ENCODE measurements at places on chromosomes 7 and 10.

GRCh38 chr10:47294057-47294456 is 5.9 kb upstream of the GDF10 start:
- H3K36me3 ChIP-seq: no peaks in the 10 kb centered on the region
- H3K4me3 ChIP-seq: no peak overlapping the region
- H3K27me3 ChIP-seq: peaks cover 4% of the 10 kb centered on the region
- no peak overlapping the region for H3K27ac ChIP-seq
- peaks cover 8% of the 10 kb centered on the region for H3K4me1 ChIP-seq

GRCh38 chr7:24227603-24228359 is 56.2 kb upstream of the NPY start:
- no peaks in the 10 kb centered on the region for H3K4me1 ChIP-seq
- no peak overlapping the region for H3K4me3 ChIP-seq
- H3K27me3 ChIP-seq: peaks cover 1% of the 10 kb centered on the region
- H3K36me3 ChIP-seq: no peaks in the 10 kb centered on the region
- H3K27ac ChIP-seq: no peak overlapping the region

DNA sequence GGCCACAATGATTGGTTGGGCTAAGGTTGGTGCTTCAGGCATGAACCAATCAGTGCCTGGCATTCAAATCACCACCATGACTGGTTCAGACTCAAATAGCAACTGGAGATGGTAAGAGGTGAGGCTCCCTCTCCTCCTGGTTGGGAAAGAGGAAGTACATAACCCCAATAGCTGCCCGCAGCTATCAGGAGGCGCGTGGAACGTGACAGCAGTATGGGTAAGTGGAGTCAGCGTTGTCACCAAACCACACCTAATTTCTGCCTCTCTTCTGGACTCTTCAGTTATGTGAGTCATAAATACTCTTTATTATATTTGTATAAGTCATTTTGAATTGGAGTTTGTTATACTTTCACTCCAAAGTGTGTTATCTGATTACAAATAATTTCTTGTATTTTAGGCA is 17.9 kb upstream of the ITGA8 start:
- H3K4me1 ChIP-seq: no peaks in the 10 kb centered on the region
- peaks cover 4% of the 10 kb centered on the region for H3K27me3 ChIP-seq
- no peak overlapping the region for H3K27ac ChIP-seq

- peaks cover 18% of the 10 kb centered on the region for H3K36me3 ChIP-seq
- no peaks in the 10 kb centered on the region for H3K27me3 ChIP-seq
- H3K4me3 ChIP-seq: no peak overlapping the region
- H3K27ac ChIP-seq: no peak overlapping the region
- peaks cover 8% of the 10 kb centered on the region for H3K4me1 ChIP-seq
Observed at GRCh38 chr7:142954680-142955268, 7.4 kb downstream of the KEL start.

DNA sequence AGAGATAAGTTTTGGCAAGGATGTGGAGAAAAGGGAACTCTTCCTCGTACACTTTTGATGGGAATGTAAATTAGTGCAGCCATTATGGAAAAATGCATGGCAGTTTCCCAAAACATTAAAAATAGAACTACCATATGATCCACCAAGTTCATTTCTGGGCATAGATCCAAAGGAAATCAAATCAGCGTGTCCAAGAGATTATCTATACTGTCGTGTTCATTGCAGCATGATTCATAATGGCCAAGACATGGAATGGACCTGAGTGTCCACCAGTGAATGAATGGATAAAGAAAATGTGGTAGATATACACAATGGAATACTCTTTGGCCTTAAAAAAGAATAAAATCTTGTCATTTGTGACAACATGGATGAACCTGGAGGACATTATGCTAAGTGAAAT is 70.3 kb upstream of the RSU1 start:
- DNase-seq: no peak
- H3K4me1 ChIP-seq: peaks cover 14% of the 10 kb centered on the region
- no peak overlapping the region for H3K27ac ChIP-seq
- no peaks in the 10 kb centered on the region for H3K36me3 ChIP-seq
- peaks cover 3% of the 10 kb centered on the region for H3K27me3 ChIP-seq
- H3K4me3 ChIP-seq: no peak overlapping the region

DNA sequence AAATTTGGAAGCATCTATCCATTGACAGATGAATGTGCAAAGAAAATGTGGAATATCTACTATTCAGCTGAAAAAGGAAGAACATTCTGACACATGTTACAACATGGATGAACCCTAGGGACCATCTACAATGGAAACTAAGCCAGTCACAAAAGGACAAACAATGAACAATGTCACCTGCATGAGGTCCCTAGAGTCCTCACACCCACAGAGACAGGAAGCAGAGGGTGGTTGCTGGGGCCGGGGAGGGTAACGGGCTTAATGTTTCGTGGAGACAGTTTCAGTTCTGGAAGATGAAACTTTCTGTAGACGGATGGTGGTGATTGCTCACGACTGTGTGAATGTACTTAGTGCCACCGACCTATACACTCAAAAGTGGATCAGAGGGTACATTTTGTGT is 282.9 kb downstream of the ADARB2 start:
- H3K4me3 ChIP-seq: no peak overlapping the region
- H3K36me3 ChIP-seq: no peaks in the 10 kb centered on the region
- peak overlapping the region; percentile 61 for H3K27ac ChIP-seq
- peaks cover 13% of the 10 kb centered on the region for H3K4me1 ChIP-seq

- peaks cover 46% of the 10 kb centered on the region for H3K36me3 ChIP-seq
- H3K27ac ChIP-seq: peak overlapping the region; percentile 61
- H3K4me3 ChIP-seq: peak overlapping the region; percentile 65
- no peak for DNase-seq
- H3K4me1 ChIP-seq: peaks cover 46% of the 10 kb centered on the region
Observed at GRCh38 chr10:119414081-119414611, 128.4 kb downstream of the RGS10 start.

DNA sequence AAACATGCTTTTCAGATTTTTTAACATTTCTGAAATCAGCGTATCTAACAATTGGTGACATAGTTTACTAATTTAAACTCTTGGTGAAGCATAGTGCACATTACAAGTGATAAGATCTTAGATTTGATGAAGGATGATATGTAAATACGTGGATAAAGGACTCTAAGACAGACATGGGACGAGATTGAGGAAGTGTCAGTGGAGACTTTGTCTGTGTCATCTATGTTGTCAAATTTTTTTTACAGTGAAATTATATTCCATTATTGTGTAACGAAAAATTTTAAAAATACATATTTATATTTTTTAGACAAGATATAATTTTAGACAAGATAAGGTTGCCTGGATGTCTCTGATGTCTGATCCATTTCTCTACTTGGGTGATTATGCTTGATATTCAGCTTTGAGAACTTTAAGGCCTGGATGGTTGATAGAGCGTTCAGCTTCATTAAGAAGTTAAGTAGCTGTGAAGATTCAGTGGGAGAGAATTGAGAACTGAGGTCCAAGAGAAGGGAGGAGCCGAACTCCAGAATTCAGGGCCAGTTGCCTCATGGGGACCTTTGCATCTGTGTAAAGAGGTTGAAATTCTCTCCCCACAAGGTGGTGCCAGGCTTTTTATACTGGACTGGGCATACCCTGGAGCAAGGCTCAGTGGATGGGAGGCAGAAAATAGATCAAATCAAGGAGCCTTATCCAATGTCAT is 62.7 kb downstream of the KAT6B start:
- no peak for DNase-seq
- no peaks in the 10 kb centered on the region for H3K27me3 ChIP-seq
- no peaks in the 10 kb centered on the region for H3K4me1 ChIP-seq
- no peak overlapping the region for H3K4me3 ChIP-seq

- no peak overlapping the region for H3K27ac ChIP-seq
- peaks cover 13% of the 10 kb centered on the region for H3K4me1 ChIP-seq
- no peaks in the 10 kb centered on the region for H3K27me3 ChIP-seq
Observed at GRCh38 chr7:80957226-80957777, 38.5 kb upstream of the SEMA3C start.

DNA sequence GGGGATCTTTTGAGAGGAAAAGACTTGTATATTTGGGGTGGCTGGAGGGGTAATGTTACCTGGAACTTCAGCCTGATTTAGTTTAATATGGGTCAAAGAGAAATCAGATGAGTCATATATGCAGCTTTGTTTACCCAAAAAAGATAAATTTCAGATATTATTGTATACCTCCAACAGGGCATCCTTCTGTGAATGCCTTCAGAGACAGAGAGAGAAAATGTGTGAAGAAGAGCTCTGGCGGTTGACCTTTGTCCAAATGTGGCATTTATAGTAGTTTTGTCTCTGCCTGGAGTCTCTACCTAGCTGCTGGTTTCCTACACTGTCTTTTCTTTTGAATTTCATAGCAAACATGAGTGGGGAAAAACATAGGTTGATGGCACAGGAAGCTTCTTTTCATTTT is 21.6 kb downstream of the LRMDA start:
- no peak overlapping the region for H3K27ac ChIP-seq
- H3K27me3 ChIP-seq: no peaks in the 10 kb centered on the region
- H3K4me3 ChIP-seq: no peak overlapping the region
- H3K4me1 ChIP-seq: peaks cover 42% of the 10 kb centered on the region
- H3K36me3 ChIP-seq: peaks cover 7% of the 10 kb centered on the region

GRCh38 chr7:129370812-129371211 is 63.4 kb upstream of the STRIP2 start:
- DNase-seq: no peak
- H3K4me1 ChIP-seq: peaks cover 25% of the 10 kb centered on the region
- H3K27ac ChIP-seq: no peak overlapping the region
- H3K36me3 ChIP-seq: no peaks in the 10 kb centered on the region

DNA sequence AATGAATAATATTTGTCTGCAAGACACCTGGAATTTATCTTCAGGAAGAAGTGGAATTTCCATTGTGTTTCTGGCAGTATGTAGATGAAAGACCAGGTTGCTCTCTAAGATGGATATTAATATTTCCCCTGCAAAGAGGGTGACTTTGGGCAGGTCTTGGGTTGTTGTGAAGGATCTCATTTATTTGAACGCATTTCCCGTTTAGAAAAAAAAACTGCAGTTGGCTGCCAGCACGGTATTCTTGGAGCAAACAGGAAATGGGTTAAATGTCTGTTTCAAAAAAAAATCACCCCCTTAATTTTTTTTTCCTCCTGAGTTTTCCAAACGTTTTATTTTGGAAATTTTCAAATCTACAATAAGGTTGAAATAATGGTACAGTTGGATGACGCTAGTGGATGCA is 11.5 kb downstream of the EIF4H start:
- peaks cover 2% of the 10 kb centered on the region for H3K27me3 ChIP-seq
- H3K4me3 ChIP-seq: no peak overlapping the region
- H3K27ac ChIP-seq: peak overlapping the region; percentile 86

GRCh38 chr10:130729876-130730275 is 581.6 kb downstream of the TCERG1L start:
- H3K27ac ChIP-seq: no peak overlapping the region
- H3K27me3 ChIP-seq: peaks cover 8% of the 10 kb centered on the region
- no peak for DNase-seq

DNA sequence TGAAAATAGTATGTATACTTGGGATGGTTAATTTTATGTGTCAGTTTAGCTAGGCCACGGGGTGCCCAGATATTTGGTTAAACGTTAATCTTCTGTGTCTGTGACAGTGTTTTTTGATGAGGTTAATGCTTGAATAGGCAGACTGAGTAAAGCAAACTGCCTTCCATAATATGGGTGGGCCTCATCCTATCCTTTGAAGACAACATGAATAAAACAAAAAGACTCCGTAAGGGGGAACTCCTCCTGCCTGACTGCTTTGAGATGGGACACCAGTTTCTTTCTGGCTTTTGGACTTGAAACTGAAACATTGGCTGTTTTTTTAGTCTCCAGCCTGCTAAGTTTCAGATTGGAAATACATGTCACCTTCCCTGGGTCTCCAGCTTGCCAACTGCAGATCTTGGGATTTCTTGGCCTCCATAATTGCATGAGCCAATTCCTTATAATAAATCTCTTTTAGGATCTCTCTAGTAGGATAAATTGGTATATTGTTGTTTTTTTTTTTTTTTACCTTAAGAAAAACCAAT is 59.9 kb upstream of the GLCCI1 start:
- peaks cover 3% of the 10 kb centered on the region for H3K27me3 ChIP-seq
- H3K36me3 ChIP-seq: no peaks in the 10 kb centered on the region
- DNase-seq: no peak
- no peak overlapping the region for H3K27ac ChIP-seq
- no peak overlapping the region for H3K4me3 ChIP-seq

DNA sequence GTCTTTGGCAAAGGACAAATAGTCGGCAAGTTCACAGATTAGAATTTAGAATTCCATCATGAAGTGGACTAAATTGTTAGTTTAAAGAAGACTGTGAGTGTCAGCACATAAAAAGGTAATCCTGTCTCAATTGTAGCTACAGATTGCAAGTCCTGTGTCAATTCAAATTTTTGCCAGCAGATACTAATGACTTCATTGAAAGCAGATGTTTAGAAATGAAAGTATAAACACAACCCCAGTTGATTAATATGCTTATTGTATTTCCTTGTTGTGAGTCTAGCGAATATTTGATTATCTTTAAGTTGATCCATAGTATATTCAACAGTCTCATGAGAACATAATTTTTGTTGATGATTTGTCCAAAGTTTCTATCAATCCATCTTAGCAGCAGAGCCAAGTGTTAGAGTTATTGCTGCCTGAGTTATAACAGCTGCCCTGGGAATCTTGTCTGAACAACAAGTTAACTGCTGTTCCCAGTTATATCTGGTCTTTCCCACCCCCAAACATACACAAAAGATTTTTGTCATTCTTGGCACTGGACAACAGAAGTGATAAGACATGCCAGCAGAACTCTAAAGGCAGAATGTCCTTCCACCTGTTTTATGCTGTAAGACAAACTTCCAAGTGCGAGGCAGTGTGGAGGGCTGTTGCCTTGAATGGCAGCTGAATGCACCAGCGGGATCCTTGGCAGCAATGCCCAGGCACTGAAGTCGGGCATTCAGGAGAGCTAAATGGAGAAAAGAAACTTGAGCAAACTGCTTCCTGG is 21.3 kb upstream of the HERPUD2 start:
- H3K4me3 ChIP-seq: no peak overlapping the region
- no peak for DNase-seq
- H3K36me3 ChIP-seq: no peaks in the 10 kb centered on the region
- no peaks in the 10 kb centered on the region for H3K27me3 ChIP-seq
- H3K27ac ChIP-seq: no peak overlapping the region

DNA sequence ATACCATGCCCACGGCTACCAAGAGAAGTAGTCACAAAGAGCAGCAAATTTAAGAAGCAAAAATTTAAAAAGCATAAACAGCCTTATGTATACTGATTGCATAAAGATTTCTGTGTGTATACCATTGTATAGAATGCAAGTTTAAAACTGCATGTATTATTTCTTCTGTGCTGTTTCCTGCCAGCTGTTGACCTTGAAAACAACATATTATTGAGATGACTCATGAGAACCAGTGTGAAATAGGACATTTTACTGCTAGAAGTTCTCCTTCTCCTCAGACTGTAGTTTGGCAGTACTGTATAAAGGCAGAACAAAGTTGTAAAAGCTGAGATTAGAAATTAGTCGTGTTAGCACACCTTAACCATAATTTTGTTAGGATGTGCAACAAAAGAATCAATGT is 42.3 kb upstream of the SGCE start:
- H3K4me3 ChIP-seq: no peak overlapping the region
- no peaks in the 10 kb centered on the region for H3K27me3 ChIP-seq
- H3K36me3 ChIP-seq: no peaks in the 10 kb centered on the region
- DNase-seq: no peak
- peaks cover 13% of the 10 kb centered on the region for H3K4me1 ChIP-seq
- H3K27ac ChIP-seq: no peak overlapping the region

GRCh38 chr10:48774416-48775205 is 89.9 kb downstream of the WDFY4 start:
- H3K4me1 ChIP-seq: no peaks in the 10 kb centered on the region

GRCh38 chr10:95245425-95246055 is 45.3 kb downstream of the PDLIM1 start:
- no peak overlapping the region for H3K4me3 ChIP-seq
- peaks cover 9% of the 10 kb centered on the region for H3K36me3 ChIP-seq
- H3K27ac ChIP-seq: no peak overlapping the region
- no peak for DNase-seq
